ENCODE measurements at places on chromosomes 3 and 15.

- no peak for DNase-seq
Measured at GRCh38 chr3:48962340-48962739, 27.7 kb upstream of the P4HTM start.

DNA sequence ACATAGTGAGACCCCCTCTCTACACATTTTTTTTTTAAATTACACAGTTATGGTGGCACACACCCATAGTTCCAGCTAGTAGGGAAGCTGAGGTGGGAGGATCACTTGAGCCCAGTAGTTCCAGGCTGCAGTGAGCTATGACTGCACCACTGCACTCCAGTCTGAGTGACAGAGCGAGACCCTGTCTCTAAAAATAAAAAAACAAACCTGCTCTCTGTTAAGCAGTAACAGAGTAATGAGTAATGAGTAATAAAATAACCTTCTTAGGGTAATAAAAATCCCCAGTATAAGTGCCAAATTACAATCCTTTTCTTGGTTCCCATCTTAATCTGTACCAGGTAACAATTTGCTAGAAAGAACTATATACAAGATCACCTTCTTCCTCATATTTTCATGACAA, 65.9 kb upstream of the PLXND1 start:
- no peak for DNase-seq

- no peak for DNase-seq
Measured at GRCh38 chr3:186922790-186923189, 7.5 kb upstream of the ST6GAL1 start.

DNA sequence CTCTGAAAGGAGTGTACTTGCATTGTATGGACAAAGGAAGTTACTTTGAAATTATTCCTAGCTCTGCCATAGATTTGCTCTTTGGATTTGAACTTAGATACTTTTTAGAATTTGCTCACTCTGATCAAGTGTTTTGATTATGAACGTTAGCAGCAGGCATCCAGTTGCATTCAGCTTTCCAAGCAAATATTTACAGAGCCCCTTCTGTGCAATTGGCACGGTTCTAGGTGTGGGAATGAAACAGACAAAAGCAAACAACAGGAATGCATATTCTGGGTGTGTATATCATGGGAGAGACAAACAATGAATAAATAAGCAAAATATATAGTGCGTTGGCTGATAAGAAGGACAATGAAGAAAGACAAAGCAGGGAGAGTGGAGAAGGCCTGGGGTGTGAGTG, 125.5 kb upstream of the ADAMTS9 start:
- no peak for DNase-seq

GRCh38 chr3:18656410-18656809, 231.3 kb upstream of the SATB1 start:
- no peak for DNase-seq

- DNase-seq, result no peak
Measured at GRCh38 chr3:138296639-138297038, 33.0 kb downstream of the NME9 start.

- DNase-seq, result no peak
Measured at GRCh38 chr15:58154769-58155168, 16.6 kb downstream of the AQP9 start.

GRCh38 chr15:48811325-48811958, 573 bp upstream of the CEP152 start:
- DNase-seq, result no peak

DNA sequence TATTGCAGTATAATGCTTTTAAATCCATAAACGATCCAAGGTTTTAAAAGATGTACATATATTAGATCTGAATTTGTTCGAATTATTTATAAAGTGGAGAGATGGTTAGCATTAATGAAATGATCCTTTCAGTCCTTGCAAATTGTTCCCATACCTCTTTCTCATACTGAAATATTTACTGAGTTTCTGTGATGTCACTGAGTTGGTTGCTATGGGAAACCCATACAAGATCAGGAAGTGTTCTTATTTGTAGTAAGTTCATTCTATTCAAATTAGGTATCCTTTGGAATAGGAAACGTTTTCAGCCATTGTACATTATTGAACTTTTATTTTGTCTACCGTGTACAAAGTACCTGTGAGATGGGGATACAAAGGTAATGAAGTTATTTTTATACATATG, 73.2 kb upstream of the CHL1 start:
- DNase-seq, result no peak

- no peak for DNase-seq
Measured at GRCh38 chr3:196965112-196965803, 3.4 kb downstream of the PIGZ start.
